ENCODE measurements at places on chromosomes 4 and X.

DNA sequence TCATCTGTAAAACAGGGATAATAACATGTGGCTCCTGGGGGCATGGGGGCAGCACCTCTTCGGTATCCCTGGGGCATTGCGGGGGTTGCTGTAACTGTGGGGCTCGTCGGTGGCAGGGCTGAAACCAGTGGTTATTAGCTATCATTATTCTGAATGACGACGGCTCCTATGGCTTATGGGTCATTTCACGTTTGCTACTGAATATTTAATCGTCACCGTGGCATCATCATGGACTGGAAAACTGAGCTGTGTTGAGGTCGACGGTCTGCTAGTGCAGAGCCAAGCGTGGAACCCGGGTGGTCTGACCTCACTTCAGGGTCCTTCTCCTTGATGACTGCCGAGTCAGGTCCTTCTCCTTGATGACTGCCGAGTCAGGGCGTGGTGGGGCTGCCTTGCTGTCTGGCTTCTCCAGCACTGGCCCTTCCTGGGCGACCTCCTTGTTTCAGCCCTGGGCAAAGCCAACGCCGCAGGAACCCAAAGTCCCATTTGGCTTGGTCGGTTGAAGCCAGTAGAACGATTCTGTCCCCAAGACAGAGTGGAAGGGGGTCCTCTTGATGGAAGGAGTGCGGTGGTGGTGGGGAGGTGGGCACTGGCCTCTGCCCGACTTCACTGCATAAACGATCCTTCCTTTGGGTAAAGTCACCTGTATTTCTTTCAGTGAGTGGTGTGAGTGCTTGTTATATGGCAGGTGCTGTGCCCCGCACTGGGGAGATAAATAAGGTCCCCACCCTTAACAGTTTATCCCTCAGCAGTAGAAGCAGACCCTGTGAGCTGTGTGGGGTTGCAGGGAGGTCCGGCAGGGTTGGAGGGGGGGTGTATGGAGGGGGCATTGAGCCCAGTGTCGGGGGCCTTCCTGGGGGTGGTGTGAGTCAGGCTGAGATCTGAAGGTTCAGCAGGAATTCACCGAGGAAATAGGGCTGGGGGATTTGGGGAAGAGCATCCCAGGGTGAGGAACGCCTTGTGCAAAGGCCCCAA is 40.8 kb downstream of the PSAPL1 start:
- DNase-seq: no peak

DNA sequence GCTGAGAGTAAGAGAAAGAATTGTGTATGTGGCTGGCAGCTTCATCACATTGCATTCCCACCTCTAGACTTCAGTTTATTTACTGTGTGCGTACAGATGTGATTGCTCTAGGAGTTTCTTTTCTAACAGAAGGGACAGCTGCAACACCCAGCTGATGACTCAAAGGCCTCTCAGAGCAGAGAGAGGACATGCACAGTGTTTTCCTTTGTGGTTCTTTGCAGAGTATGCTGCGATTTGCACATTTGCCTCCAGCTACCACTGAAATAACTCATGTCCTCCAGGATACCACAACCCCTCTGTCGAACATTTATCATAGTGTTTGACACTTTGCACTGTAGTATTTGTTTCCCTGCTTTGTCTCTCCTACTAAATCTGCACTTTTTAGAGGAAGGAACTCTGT is 294.1 kb downstream of the STIM2 start:
- no peak for DNase-seq

- DNase-seq: no peak
Observed at GRCh38 chr4:146186041-146186440, 10.5 kb downstream of the LSM6 start.

DNA sequence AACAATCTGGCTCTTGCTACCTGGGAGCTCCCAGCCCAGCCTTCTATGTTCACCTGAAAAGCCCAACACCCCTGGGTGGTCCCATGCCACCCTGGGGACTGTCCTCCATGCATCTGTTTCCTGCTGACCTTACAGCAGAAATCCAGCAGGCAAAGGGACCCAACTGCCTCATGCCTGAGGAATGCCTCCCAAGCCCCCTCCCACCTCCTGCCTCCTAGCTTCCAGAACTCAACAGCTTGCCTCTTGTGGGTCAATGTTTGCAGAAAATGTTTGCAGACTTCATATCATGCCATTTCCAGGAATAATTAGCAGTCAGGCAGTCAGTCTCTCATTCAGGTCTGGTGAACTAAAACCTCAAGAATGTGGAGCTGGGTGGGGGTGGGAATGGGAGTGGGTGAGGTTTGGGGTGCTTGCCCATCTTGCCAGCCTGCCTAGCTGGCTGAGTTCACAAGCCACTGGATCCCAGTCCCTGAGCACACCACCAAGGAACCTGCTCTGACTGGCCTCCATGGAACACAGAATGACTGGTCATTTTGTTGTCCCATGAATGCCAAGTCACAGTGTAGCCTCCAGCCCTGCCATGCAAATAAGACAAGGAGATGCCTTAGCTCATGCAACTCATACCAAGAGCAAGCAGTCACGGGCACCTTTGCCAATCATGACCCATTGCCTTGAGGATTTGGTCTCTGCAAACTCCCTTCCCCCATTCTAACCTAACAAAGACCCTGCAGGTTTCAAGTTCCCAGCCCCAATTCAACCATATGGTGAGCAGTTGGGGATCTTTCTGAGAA is 12.1 kb upstream of the PLAC1 start:
- no peak for DNase-seq

GRCh38 chr4:158644760-158645159 is 26.9 kb downstream of the C4orf46 start:
- no peak for DNase-seq

GRCh38 chrX:68203211-68203610 is 230.1 kb downstream of the OPHN1 start:
- DNase-seq: no peak

DNA sequence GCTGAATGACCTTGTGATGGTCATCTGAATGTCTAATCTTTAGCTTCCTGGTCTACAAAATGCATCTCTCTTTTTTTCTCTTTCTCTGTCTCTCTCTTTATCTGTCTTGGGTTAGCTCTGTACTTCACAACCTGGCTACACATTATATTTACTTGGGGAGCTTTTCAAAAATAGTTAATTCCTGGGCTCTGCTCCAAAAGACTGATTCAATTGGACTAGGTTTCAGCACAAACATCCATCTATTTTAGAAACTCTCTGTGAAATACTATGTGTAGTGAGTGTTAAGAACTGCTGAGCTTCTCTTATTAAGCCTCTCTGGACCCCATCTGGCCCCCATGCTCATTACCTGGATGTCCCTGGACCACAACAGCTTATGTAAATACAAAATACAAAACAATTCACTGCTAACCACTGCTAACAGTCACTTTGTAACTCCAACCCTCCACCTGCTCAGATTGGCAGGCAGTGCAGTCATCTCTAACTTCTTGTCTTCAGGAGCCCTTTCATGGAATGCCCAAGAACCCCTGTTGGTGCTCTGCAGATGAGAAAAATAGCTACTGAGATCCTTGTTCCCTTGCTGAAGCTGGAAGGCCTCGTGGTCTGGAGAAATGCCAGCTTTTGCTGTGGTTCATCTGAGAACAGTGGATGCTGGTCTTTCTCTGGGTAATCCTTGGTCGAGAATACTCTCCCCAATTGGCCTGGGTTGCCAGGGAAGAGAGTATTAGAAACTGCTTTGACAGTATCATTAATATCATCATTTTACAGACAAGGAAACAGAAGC is 14.8 kb upstream of the BOD1L1 start:
- DNase-seq: no peak

GRCh38 chr4:178953447-178954120 is 1511.3 kb upstream of the AGA start:
- DNase-seq: no peak

DNA sequence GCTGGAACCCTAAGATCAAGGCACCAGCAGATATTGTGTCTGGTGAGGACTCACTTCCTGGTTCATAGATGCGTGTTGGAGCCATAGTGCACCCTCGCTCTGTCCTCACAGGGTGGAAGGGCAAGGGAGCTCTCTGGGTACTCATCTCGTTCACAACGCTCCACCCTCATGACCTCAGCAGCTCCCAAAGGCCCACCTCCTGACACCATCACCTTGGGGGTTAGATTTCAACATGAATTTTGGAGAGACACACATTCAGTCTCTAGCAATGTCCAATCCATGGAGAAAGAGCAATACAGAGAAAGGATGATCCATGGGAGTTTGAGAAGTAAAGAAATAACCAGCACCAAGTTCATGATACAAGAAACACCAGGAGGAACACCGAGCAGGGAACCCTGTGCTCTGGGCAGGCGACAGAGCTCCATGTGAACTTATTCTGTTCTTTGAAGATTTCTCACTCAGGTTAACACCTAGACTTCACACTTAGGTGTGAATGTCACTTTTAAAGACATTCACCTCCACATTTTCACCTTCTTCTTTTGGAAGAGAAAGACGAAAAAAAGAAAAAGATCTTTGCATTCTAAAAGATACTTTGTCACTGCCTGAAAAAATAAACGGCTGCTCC is 171.8 kb upstream of the FAM9B start:
- DNase-seq: no peak

- no peak for DNase-seq
Observed at GRCh38 chrX:104112326-104112951, at the start of gene ZCCHC18. Gene ZCCHC18, plus strand, starts transcription at chrX:104112523. Its CDS starts 1,589 bp downstream, at chrX:104114112.

DNA sequence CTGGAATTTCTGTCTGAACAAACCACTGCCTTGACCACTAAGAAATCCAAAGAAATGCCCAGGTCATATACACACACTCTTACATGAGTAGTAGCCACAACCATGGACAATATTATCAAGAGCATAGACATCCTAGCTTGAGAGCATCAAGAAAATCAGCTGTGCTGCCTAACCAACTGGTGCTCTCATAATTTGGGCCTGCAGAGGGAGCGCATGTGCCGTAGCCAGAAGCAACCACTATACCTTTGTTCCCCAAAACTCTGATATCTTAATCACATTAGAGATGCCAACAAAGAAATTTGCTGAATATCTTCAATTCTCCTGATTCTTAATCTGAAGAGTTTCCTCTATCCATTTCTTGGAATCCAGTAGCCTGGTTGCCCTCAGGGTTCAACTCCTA is 163.6 kb downstream of the ZNF674 start:
- DNase-seq: no peak

DNA sequence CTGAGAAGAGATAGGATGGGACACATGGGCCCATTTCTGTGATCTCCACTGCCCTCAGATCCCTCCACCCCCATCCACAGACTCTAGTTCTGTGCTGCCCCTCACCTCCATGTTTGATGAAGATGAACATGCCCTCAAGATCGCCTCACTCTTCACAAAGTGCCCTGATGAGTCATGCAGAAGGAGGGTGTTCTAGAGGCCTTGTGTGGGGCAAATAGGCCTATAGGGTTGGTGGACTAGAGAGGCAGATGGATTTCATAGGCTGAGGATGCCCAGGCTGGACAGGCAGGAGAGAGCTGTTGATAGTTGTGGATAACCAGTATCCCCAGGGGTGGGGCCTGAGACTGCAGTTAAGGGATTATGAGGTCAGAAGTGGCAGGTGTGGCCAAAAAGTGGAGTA is at the start of gene CXorf65:
TSS of gene CXorf65 (minus strand) at position 314 of the 400 bp plus-strand sequence. CDS start at position 130, 184 bp downstream.
- no peak for DNase-seq

GRCh38 chr4:174119051-174119450 is 164.4 kb downstream of the FBXO8 start:
- DNase-seq: no peak

DNA sequence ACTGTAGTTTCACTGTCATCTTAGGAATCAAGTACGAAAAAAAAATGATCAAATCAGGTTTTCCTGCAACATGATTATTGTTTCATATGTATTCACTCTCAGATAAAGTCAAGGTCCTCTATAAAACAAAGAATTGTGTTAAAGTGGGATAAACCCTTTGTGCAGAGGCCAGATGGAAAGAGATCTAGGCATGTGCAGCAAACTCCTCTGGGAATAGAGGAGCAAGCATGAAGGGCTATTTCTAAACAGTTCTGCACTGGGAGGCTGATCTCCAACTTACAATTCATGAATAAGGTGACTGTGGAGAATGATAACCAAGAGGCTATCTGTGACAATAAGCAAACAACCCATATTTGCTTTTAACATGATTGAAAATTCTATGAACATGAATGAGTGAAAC is 2.4 kb upstream of the WDFY3 start:
- no peak for DNase-seq

DNA sequence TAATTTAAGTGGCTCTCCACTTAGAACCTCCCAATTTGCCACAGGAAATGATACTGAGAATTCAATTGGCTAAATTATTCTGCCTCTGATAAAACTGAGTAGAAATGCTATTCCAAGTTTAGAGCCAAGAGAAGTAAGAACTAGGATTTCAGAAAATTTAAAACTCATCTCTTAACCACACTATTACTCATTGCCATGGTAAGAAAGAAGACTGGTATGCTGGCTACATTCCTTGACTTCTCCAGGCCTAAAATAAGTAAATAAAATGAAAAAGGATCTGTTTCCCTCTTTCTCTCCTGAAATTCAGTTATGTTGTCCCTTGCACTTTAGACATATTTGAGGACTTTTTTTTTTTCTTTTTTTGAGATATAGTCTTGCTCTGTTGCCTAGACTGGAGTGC is 23.3 kb downstream of the ZNF280C start:
- DNase-seq: no peak

GRCh38 chr4:82268050-82268825 is 105.6 kb downstream of the HNRNPD start:
- peak; percentile 16 for DNase-seq

GRCh38 chr4:95465010-95465409 is 83.8 kb downstream of the UNC5C start:
- DNase-seq: no peak

GRCh38 chrX:18620349-18620748 is 51.6 kb downstream of the RS1 start:
- DNase-seq: no peak

DNA sequence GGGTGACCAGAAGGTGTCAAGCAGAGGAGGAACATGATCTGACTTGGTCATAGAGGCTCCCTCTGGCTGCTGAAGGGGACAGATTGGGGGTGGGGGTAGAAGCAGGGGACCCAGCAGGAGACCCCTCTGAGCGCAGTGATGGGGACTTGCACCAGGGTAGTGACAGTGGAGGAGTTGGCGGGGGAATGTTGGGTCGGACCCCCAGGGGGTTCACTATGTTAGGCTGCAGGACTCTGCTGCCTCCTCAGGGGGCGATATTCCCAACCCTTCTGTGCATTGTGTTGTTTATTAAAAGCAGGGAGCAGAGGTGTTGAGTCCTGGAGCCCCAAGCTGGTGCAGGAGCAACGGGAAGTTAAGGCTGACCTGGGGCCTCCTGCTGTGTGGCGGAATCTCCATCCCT is 8.8 kb downstream of the WDR13 start:
- no peak for DNase-seq

DNA sequence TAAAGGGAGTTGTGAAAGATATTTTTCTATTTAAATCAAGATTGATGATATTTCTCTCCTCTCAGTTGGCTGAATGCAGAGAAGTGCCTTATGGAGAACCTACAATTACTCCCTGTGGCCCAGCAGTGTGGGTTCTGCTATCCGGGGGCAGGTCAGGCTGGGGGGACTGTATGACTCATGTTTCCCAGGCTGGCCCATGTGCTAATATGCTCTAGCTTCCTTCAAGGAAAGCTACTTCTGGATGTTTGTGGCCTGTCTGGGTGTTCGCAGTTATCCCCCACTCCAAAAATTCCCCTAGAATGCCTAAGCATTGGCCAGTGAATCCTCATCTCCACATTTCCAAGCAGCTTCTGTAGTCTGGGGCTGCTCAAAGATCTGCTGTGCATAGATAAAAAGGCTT is 58.9 kb upstream of the SPP1 start:
- no peak for DNase-seq
